ENCODE measurements at places on chromosomes 3 and 15. TPM values are rescaled to one million over a fixed set of nuclear protein-coding genes. Genes with fewer than 3 reads are reported as not detected.

DNA sequence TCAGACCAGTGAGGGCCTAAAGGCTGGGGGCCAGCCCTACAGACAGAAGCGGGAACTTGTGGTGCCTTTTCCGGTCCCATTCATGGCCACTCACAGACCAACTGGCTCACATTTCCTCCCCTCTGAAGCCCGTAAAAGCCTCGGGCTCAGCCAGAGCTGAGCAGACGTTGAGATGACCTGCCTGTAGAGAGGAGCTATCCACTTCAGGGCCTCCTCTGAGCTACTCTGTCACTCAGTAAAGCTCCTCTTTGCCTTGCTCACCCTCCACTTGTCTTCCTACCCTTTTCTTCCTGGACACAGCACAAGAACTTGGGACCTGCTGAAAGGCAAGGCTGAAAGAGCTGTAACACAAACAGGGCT, 53.5 kb downstream of the SLMAP start:
- no peak overlapping the region for H3K4me3 ChIP-seq
- no peaks in the 10 kb centered on the region for H3K27me3 ChIP-seq
- DNase-seq: no peak
- no peaks in the 10 kb centered on the region for H3K36me3 ChIP-seq
- H3K27ac ChIP-seq: no peak overlapping the region
- peaks cover 35% of the 10 kb centered on the region for H3K4me1 ChIP-seq

DNA sequence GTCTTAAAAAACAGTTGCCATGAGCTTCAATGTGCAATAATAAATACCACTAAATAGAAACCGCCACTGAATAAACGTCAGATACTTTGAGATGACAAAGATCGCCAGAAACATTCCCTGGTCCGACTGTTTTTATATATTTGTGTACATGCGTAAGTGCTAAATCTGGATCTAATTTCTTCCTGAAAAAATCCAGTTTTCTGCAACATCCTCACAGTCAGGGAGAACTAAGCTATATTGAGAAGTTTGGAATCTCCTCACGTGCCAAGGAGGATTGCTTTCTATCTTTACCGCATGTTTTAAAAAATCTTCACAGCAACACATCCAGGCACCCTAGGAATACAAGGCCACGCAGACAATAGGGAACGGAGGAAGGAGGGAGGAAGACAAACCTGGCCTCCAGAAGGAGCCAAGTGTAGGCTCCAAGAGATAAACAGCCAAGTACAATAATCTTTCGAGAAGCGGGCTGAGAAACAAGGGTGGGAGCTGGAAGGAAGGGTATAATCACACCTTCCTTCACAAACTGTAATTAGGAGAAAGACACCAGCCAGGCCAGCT, 5.7 kb downstream of the VGLL4 start:
- no peaks in the 10 kb centered on the region for H3K27me3 ChIP-seq
- no peak for DNase-seq
- peak overlapping the region; percentile 86 for H3K27ac ChIP-seq
- H3K4me1 ChIP-seq: peaks cover 72% of the 10 kb centered on the region
- peak overlapping the region; percentile 58 for H3K4me3 ChIP-seq

GRCh38 chr3:14846226-14846880, 27.6 kb downstream of the FGD5 start:
- H3K4me3 ChIP-seq: no peak overlapping the region
- H3K27me3 ChIP-seq: peaks cover 61% of the 10 kb centered on the region
- no peak for DNase-seq
- no peak overlapping the region for H3K27ac ChIP-seq
- no peaks in the 10 kb centered on the region for H3K4me1 ChIP-seq

Gene CLDN16
- total RNA-seq: 0.23 TPM

GRCh38 chr3:144777906-144778305, 806.3 kb downstream of the DIPK2A start:
- H3K36me3 ChIP-seq: no peaks in the 10 kb centered on the region
- no peak overlapping the region for H3K27ac ChIP-seq
- no peak overlapping the region for H3K4me3 ChIP-seq
- H3K4me1 ChIP-seq: no peaks in the 10 kb centered on the region

Gene LSAMP
- not detected for total RNA-seq

Gene FBXW12
- not detected for total RNA-seq

Gene FBXO40
- total RNA-seq: not detected

DNA sequence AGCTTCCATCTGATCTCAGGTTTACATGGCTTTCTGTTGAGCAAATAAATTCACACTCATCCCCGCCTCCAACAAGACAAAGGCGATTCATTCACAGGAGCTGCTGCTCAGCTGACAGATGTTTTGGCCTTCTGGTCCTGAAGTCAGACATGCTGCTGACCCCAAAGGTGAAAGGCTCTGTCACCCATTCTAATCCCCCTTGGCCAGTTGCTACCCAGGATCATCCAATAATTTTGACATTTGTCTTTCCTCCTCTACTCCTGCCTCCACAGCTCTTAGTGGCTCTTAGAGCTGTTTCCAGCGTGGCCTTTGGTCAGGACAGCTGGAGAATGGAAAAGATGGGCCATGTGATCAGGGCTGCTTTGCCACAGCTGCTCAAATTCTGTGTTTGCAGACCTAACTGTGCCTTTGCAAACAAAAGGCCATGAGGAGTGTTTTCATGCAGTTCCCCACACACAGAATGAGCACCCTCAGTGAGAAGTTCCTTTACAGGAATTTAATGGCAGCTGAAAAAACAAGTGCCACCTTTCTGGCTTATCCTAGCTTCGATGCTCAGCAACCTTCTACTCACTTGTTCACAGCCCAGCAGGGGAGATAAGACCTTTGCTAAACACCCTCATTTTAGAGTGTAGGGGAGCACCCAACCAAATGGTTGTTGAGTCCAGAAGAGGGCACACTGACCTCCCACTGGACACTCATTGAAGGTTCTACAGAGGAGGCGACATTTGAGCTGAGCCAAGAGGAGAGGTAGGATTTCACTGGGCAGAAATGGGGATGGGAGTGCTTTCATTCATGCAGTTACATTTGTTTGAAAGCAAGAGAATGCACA, 39.0 kb downstream of the CYP19A1 start:
- H3K27me3 ChIP-seq: no peaks in the 10 kb centered on the region
- no peaks in the 10 kb centered on the region for H3K36me3 ChIP-seq
- no peaks in the 10 kb centered on the region for H3K4me1 ChIP-seq
- no peak overlapping the region for H3K4me3 ChIP-seq
- no peak overlapping the region for H3K27ac ChIP-seq

DNA sequence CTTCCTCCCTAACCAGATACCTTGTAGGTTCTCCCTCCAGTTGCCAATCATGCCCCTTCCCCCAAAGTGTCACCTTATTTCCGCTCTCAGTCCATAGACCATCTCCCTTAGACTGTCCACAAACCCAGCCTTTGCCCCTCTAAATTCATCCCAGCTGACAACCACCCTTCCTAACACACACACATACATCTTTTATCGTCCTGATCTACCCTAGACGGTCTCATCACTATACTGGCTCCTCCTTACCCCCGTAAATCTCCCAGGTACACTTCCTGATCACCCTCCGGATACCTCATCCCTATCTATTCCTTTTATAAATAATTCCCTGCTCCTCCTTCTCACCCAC, 828 bp downstream of the THOC7 start:
- H3K27ac ChIP-seq: peak overlapping the region; percentile 82
- H3K4me3 ChIP-seq: peak overlapping the region; percentile 84
- peak; percentile 27 for DNase-seq
- peaks cover 17% of the 10 kb centered on the region for H3K36me3 ChIP-seq

Data from MCF 10A (cell line).